Calu3 (cell line): ENCODE measurements at places on chromosomes 6 and 20. TPM values are rescaled to one million over a fixed set of nuclear protein-coding genes. Genes with fewer than 3 reads are reported as not detected.

Gene MMP24
- total RNA-seq, result 5.8 and 8.2 TPM in 2 replicates

Gene LPIN3
- 22.6 and 23.5 TPM in 2 replicates for total RNA-seq

Gene BMP2
- total RNA-seq, result 4.5 and 5.6 TPM in 2 replicates

Gene STX7
- total RNA-seq, result 66.8 and 73.2 TPM in 2 replicates

Gene BCAS1
- 11.1 and 16.9 TPM in 2 replicates for total RNA-seq

Gene CST7
- total RNA-seq, result not detected in 2 replicates

Gene SPAG4
- total RNA-seq, result 7.7 and 15.9 TPM in 2 replicates

Gene BFSP1
- total RNA-seq, result 0.81 and 0.94 TPM in 2 replicates

Gene CCDC170
- total RNA-seq, result 0.26 TPM in 1 of 2 replicates, not detected in the other

Gene PRR18
- 0.19 TPM in 1 of 2 replicates, not detected in the other for total RNA-seq

Gene ALDH5A1
- 22.2 and 23.2 TPM in 2 replicates for total RNA-seq

Gene TMEM74B
- 0.54 and 0.83 TPM in 2 replicates for total RNA-seq

Gene LAMA4
- total RNA-seq, result 85.8 and 89.9 TPM in 2 replicates

Gene TTLL9
- not detected in 2 replicates for total RNA-seq
